Activated CD4-positive, alpha-beta T cell treated with anti-CD3 and anti-CD28 coated beads for 1 hour (primary cell): ENCODE measurements at places on chromosomes 2 and 18.

GRCh38 chr2:130251535-130251872, 53.3 kb upstream of the TUBA3E start:
- DNase-seq = no peak

DNA sequence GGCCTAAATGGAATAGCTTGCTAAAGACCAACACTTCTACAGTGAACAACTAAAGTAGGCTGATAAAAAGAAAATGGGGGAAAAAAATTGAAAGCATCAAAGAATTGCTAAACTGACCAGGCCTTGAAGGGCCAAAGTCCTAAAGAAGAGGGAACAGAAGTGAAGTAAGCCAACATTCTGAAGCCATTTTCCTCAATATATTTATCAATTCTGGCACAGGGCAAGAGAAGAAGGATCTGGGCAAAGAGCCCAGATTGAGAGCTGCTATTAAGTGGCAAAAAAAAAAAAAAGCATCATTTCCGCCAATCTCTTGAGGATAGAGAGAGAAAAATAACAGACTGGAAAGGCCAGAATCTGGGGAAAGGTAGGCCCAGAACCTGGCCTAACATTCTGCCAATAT, 25.7 kb downstream of the FANCL start:
- DNase-seq = no peak

GRCh38 chr2:73823916-73824523, 4.7 kb upstream of the STAMBP start:
- no peak for DNase-seq

DNA sequence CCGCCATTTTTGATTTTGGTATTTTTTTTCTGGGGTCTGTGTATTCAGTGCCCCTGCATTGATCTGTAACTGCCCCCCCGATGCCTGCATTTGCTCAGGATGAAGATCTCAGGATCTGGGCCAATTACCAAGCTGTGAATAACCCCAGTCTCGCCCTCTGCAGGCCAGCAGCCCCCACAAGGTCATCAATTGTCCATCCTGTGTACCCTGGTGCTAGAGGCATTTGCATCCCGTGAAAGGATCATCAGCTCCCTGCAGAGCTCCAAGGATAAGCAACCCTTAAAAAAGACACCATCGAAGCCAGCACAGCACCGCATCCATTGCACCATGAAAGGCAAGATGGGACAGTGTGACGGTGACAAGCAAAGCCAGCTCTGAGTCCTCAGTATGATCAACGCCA, 154.1 kb upstream of the KLHL29 start:
- DNase-seq = no peak

DNA sequence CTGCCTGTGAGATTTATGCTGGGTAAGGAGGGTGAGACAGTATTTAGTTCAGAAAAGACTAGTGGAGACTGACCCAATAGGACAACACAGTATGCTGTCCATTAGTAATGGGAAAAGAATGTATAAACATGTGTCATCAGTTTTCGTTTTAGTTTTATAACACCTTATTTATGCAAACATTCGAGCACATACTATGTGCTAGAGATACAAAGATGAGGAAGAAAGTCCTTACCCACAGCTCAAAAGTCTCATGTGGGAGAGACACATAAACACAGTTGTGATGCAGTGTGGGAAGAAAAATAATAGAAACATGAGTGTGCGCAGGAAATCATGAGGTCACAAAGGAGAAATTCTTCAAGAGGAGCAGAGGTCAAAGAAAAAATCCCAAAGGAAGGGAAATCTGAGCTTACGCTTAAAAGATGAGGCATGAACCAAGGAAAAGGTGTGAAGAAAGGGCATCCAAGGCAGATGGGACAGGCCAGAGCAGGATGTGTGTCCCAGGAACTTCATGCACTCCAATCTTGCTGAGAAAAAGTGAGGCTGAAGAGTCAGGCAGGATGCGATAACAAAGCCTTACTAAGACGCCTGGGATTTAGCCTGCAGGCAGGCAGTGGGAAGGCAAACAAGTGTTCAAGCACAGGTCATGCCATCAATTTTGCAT, 8.1 kb downstream of the METTL21A start:
- no peak for DNase-seq

DNA sequence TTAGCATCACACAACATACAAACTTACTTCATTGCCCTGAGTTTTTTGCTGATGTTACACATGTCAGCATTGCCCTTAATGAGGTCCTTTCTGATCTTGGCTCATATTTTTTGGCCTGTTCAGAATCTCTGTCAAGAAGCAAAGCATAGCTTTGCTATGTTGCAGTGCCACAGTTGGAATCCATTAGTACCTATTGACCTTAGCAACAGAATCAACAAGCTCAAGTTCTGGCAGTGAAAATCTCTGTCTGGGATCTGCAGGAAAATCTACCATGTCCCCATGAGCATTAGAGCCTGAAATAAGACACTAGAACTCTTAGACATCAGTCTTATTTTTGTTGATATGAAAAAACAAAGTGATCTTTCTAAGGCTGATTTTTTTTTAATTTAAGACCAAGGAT, 105.6 kb upstream of the FHL2 start:
- no peak for DNase-seq

- DNase-seq = no peak
Observed at GRCh38 chr2:9071584-9072124, 68.2 kb upstream of the MBOAT2 start.

DNA sequence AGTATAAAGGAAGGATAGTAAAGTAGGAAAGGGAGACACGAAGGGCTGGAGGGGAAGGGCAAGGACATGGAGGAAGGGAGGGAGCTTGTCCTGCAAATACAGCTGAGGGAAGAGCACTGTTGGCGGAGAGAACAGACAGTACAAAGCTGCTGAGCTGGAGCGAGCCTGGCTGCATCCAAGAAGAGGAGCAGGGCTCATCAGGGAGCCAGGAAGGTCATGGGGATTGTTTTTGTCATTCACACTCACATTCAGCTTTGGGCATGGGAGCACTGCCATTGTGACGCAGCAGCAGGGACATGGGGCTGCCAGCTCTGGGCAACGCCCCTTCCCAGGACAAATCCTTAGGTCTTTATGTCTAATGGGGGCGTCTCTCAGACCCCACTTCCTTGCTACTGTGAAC, 125.1 kb downstream of the COPS8 start:
- DNase-seq = no peak

- no peak for DNase-seq
Observed at GRCh38 chr18:37537868-37538525, 27.6 kb downstream of the CELF4 start.

DNA sequence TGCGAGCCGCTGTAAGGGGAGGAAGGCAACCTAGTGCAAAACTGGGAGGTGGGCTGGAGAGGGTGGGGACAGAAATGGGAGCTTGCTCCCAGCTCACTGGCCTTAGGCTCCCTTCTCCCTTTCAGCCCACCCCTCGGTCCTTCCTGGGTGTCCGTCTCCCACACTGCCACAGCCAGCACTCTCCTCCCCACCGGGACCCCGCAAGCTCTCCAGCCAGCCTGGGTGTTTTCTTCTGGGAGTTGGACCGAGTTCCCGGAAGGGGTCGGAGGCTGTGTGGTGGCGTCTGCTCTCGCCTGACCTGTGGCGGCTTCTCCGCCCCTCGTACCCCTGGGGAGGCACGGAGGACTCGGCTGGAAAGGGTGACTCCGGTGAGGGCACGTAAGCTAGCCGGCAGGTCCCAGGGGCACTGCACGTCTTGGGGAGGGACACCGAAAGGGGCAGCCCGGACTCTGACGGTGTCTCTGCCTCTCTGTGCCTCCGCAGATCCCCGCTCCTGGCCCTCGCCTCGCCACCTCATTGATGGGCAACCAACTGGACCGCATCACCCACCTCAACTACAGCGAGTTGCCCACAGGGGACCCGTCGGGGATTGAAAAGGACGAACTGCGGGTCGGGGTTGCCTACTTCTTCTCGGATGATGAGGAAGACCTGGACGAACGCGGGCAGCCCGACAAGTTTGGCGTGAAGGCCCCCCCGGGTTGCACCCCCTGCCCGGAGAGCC, 1.1 kb downstream of the LRATD1 start:
- no peak for DNase-seq

DNA sequence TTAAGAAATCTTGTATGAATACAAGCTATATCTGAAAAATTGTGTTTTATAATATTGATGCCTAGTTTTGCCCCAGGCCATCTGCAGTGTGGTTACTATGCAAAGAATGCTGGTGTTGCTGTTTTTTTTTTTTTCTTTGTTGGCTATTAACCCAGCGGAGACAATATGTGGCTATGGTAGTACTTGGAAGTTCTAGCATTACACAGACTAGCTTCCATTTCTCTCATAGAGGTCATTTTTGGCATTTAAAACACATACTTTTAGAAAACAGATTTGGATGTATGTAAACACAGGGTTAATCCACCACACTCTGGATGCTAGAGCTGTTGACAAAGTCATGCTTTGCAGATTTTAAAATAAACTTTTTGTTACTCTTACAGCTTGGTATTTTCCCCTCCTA, 209.8 kb downstream of the NEDD4L start:
- DNase-seq = no peak

DNA sequence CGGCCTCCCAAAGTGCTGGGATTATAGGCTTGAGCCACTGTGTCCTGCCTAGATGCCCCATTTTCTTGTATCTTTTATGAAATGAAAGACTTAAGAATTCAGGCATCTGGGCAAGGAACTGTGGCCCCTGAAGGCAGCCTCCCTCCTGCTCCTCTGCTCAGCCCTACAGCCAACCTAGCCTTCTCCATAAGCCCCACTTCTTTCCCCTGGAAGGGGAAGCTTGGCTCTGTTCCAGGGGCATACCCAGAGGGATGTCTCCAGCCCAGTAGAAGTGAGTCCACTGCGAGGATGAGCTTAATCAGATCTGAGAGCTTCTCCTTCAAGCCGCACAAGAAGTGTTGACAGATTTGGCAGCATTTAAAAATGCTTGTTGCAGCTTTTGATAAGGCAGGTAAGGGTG, 39.7 kb downstream of the RHOB start:
- no peak for DNase-seq

DNA sequence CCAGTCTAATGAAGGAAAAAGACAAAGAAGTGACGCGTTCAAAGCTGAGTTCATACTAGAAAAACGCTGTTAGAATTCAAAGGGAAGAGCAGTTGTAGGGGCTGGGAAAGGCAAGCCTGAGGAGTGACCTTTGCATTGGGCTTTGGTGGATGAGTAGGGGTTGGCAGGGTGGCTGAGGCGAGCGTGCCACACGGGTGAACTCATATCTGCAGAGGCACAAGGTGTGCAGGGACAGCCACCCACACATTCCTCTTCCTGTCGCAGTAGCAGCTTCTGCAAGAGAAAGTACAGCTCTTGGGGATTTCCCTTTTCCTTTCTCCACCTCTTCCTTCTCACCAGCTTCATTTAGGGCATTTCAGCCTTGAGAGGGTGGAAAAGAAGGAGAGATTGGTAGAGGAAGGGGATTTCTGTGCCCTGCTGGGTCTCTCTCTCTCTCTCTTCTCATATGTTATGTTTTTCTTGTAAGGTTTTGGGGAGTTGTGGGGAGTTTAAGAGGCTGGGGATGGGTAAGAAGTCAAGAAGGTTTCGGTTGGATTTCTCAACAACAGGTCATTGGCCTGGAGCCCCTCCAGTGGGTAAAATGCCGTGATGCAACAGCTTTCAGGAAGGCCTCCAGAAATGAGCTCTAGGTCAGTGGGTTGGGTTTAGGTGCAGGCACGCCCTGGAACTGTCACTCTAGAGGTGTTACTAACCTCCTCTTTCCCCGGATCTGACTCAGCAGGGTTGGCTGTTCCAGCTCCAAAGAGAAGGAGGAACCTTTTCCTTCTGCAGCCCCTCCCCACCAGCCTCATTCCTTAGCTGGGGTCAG, 40.1 kb downstream of the ODC1 start:
- no peak for DNase-seq

DNA sequence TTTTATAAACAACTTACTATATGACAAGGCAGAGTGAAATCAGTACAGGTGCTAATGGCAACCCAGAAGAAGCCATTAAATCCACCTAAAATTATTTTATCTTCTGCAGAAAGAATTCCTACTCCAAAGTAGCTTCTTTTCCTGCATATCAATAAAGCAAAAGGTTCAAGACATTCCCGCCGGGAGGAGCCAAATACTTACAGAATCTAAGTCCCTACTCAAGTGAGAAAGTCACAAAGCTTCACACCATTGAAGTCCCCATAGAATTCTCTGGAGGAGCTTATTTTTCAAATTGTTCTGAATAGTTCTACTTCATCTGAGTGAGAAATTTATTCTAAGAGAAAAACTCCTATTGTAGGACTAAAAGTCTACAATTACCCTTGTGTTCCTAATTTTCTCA, 233.7 kb upstream of the HNRNPA3 start:
- no peak for DNase-seq

DNA sequence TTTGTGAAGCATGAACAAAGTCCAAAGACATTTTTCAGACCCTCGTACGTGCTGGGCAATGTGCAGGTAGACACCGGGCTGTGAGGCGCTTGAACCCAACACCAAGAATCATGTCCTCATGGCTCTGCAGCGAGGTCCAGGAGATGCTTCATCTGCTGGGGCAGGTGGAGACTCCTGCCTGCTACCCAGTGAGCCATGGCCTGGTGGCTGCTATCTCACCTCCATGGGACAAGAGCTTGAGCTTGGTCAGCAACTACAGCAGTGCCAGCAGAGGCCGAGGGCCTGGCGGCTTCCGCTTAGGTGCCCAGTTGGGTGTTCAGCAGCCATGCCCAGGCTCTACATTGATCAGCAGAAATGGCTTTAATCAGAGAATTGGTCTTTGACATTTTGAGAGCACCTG, 281.0 kb upstream of the HS6ST1 start:
- no peak for DNase-seq

DNA sequence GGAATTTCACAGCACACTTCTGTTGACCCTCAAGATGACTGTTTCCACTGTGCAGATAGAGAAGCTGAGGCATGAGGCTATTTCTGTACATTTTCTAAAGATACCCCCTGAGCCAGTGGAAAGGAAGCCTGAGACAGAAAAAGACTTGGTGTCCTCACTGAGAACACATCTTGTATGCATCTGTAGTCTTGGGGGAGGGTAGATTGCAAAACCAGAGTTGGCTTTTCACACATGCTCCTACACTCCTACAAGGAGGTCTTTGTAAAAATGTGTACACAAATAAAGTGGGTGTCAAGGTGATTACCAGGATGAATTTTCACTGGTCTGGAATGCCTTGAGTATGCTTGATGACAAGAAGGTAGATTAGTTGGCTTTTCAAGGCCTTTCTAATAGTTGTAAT, 98.0 kb downstream of the KCTD18 start:
- DNase-seq = no peak

- no peak for DNase-seq
Observed at GRCh38 chr2:109238580-109238979, 109.6 kb downstream of the SH3RF3 start.

- DNase-seq = no peak
Observed at GRCh38 chr2:189128970-189129369, 50.6 kb downstream of the COL5A2 start.

- no peak for DNase-seq
Observed at GRCh38 chr2:46232860-46233259, 64.3 kb upstream of the EPAS1 start.
